ENCODE measurements at places on chromosomes 13 and 19.

DNA sequence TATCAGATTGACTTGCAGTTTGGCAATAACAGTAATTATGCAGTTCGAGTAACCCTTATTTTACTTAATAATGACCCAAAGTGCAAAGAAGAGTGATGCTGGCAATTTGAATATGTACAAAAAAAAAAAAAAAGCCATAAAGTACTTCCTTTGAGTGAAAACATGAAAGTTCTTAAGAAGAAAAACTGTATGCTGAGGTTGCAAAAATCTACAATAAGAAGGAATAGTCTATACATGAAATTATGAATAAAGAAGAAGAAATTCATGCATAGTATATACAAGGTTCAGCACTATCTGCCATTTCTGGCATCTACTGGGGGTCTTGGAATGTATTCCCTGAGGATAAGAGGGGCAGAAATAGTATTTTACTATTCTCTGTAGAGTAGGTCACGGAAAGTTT, 55.9 kb downstream of the ZC3H13 start:
- DNase-seq = no peak

GRCh38 chr19:6987850-6988249, 33.4 kb downstream of the MBD3L2B start:
- no peak for DNase-seq

- peak; percentile 69 for DNase-seq
Observed at GRCh38 chr13:23928985-23929384, 31.7 kb upstream of the C1QTNF9B start.

- no peak for DNase-seq
Observed at GRCh38 chr19:22783651-22784410, at the start of gene ZNF99. Gene ZNF99 (minus strand): TSS chr19:22784151. CDS start chr19:22784016, 135 bp downstream.

DNA sequence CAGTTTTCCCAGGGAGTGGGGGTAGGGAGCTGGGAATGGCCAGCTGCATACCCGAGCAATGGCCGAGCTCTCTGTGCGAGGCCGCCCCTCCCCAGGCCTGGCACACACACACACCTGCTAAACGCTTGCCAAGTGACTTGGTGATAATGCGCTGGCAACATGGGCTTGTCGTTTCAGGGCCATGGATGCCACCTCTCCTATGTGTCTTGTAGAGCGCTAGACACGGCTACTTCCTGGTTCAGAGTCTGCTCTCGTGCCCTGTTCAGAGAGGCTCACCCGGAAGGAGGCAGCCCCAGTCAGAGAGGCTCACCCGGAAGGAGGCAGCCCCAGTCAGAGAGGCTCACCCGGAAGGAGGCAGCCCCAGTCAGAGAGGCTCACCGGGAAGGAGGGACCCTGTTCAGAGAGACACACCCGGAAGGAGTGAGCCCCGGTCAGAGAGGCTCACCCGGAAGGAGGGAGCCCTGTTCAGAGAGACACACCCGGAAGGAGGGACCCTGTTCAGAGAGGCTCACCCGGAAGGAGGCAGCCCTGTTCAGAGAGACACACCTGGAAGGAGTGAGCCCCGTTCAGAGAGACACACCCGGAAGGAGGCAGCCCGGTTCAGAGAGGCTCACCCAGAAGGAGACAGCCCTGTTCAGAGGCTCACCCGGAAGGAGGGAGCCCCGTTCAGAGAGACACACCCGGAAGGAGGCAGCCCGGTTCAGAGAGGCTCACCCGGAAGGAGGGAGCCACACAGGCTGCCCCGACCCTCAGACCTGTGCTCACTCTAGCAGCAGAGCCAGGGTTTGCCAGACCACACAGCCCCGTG, 4.2 kb downstream of the ADPRHL1 start:
- DNase-seq = no peak

DNA sequence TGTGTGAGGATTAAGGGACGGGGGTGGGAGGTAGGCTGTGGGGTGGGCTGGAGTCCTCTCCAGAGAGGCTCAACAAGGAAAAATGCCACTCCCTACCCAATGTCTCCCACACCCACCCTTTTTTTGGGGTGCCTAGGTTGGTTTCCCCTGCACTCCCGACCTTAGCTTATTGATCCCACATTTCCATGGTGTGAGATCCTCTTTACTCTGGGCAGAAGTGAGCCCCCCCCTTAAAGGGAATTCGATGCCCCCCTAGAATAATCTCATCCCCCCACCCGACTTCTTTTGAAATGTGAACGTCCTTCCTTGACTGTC, 5.5 kb downstream of the FOSB start:
- DNase-seq = no peak

GRCh38 chr19:14086098-14086497, 515 bp upstream of the C19orf67 start:
- no peak for DNase-seq

GRCh38 chr19:34226036-34226435, 28.3 kb upstream of the GARRE1 start:
- DNase-seq = no peak

- no peak for DNase-seq
Observed at GRCh38 chr13:51033421-51034185, 77.5 kb downstream of the C13orf42 start.

DNA sequence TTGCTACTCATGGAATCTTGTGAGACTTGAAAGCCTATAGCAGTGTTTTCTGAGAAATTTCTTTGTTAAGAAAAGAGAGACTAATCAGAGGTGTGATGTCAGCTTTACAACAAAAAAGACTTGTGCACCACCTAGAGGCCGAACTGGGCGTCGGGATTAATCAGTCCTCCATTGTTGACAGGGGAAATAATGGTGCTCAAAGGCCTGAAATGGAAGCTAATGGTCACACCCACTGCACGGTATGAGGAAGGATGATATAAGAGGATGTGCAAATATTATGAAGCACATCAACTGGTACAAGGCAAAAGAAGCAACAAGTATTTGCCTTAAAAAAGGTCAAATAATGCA, 480.2 kb upstream of the MIR17HG start:
- peak; percentile 44 for DNase-seq

DNA sequence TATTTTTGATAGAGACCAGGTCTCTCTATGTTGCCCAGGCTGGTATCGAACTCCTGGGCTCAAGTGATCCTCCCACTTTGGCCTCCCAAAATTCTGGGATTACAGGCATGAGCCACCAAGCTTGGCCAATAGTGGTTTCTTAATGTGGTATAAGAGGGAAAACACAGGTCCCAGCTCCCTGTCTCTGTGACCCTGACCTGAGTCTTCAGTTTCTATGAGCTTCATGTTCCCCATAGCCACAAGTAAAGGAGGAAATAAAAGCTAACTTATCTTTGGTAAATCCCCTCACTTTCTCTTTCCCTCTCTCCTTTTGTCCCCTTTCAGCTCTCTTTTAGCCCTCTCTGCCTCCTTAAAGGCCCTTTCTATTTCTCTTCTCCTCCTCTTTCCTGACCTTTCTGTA, 50.3 kb downstream of the ABCC4 start:
- DNase-seq = no peak

DNA sequence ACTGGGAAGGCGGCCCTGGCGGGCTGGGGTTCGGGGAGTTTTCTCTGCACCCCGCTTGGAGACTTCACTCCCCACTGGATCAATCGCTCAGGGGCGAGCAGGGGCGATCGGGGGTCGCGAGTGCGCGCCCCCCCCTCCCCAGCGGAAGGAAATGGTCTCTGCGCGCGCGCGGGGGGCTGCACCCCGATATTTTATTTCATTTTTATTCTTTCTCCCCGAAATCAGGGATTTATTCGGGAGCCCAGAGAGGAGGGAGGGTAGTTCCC, 421 bp downstream of the ARID3A start:
- no peak for DNase-seq

Measured in RCC 7860 (cell line).